ENCODE measurements at places on chromosomes 7 and 10.

- no peak for DNase-seq
Observed at GRCh38 chr10:4332764-4333458, 493.1 kb upstream of the AKR1E2 start.

DNA sequence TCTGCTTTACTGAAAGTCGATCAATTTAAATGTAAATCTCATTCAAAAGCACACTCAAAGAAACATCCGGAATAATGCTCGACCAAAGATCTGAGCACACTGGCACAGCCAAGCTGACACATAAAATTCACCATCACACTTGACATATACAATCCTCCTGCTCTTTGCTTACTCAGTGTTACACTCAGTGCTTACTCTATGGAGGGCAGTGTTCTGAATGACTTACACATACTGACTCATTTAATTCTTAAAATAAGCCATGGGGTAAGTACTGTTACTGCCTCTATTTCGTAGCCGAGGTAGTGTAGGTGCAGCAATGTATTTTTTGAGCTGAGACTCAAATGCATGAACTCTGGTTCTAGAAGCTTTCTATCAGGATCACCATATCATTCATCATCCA, 421.5 kb upstream of the LRRN3 start:
- no peak for DNase-seq

DNA sequence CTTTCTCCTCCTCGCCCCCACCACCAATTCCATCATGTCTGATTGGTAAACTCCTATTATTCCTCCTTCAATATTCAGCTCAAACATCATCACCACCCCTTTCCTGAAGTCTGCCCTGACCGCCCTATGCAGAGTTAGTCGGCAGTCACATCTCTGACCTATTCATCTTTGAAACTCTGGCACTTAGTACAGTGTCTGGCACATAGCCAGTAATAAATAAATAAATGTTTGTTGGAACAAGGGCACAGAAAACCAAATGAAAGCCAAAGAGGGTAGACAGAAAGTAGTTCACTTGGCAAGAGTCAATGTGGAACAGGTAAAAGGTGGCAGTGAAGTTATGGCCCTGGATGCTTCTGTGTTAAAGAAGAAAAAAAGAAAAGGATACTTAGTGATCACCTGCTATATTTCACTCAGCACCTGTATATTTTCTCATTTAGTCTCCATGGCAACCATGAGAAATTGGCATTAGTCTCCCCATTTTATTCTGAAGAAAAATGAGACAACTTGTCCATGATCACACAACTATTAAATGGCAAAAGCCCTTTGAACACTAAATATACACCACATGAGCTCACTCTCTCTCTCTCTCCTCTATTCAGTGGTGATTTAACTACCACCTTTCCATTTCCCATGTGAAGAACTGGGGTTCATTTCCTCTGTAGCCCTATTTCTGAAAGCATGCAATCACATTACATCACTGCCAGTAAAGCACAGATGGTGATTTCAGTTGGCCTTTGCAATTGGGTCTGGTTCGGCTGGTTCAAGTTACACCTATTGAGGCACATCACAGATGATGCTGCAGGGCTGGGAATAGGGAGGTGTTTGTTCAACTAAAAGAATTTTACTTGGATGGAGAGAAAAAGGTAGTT, 25.3 kb downstream of the CHCHD3 start:
- DNase-seq = no peak

- peak; percentile 21 for DNase-seq
Observed at GRCh38 chr7:103343758-103344452, 662 bp downstream of the DNAJC2 start.

GRCh38 chr10:78267598-78267997, 233.9 kb downstream of the RPS24 start:
- no peak for DNase-seq

GRCh38 chr10:78362406-78363022, 328.9 kb downstream of the RPS24 start:
- DNase-seq = peak; percentile 19

DNA sequence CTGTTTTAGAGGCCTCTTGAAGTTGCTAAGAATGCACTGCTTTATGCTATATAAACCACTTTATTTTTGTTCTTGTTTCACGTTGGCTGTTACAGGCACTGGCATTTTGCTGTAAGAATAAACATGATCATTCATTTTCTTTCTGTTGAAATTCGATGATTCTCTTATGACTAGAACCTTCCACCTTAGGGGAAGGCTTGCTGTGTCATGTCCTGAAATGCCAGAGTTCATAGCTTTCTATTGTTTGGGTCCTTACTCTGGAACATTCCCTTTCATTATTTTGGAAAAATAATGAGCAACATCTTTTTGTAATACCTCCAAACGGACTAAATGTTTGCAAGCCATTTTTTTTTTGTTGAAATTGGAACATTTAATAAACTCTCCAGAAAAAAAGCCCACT, 495.1 kb upstream of the POT1 start:
- no peak for DNase-seq

GRCh38 chr10:103083266-103083976, 109.7 kb downstream of the NT5C2 start:
- no peak for DNase-seq

DNA sequence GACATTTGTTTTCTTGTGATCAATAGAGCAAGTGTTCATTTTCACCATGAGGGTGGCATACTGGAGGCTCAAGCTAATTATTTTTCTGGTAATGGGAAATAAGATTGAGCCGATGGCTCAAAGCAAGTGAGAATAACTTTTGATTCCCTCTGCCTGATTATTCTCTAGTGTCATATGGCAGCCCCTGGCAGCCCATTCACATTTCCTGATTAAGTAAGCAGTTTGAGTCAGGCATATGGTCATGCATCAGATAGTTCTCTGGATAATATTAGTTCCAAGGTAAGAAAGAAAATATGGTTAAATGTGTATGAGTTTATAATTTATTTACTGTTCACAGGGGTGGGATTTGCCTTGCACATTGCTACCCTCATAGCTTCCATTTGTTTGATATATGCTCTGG, 109.2 kb downstream of the DYNC1I1 start:
- no peak for DNase-seq

DNA sequence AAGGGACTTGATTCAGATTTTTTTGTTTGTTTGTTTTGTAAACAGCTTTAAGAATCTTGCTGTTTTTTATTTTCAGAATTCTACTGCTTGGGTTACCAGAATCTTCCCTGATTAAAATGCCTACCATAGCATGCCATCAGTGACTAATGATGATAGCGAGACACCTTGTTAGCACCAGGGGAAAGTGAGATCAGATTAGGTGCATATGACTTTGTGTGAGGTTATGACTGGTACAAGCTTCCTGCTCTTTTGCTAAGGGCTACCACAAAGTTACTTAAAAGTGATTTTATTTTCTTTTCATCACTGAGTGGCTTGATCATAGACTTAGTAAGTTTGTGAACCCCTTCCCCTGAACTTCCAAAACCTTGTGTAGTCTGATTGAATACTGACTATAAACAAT, 93.5 kb downstream of the SND1 start:
- no peak for DNase-seq

DNA sequence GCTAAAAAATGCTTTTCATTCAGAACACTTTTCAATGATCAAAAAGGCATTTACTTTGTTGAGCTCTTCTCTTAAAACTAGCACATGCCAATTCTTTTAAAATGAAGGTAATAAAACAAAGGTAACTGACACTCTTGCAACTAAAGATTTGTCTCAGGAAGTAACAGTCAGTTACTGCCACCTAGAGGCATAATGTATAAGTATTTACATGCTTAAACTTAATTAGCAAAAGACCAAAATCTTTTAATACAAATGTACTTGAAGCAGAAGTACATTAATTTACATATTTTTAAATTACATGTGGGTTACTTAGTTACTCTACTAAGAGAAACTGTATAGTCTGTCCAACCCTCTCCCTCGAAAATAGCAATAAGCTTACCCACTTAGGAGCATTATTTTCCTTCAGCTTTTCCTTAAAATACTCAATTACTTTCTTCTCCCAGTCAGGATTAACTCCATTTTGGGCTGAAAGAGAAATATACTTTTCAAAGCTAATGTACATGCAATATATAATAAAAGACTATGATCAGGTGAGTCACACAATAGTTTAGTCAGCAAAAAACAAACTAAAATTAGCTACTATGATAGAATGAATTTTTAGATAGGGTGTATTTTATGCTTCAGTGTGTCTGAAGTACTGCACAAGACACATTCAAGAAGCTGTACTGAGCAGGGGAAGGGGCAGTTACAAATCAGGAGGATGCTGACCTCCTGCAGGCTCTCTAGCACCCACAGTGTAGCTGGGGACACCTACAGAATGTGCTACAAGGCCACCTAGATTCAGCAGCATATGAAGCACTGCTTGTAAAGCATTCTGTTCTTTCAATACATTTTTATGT, 13.0 kb downstream of the MCMBP start:
- no peak for DNase-seq

GRCh38 chr7:100071018-100071723, 10.4 kb downstream of the ZNF3 start:
- DNase-seq = no peak

DNA sequence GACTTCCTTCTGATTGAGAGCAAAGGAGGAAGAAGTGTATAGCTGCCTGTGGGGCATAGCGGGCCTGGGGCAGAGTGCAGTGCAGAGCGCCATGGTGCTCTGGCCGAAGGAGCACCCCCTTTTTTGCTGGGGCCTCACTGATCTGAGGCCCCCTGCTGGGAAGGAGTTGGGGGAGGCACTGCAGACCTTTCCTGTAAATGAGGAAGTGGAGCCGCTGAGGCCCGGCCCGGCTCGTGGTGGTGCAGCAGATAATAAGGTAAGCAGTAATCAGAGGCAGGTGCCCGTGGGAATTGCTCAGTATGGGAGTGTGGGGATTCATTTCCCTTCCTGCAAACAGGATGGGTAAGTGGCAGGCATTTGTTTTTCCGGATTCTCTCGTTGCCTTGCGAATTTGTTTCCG, 373.7 kb upstream of the MKI67 start:
- no peak for DNase-seq

DNA sequence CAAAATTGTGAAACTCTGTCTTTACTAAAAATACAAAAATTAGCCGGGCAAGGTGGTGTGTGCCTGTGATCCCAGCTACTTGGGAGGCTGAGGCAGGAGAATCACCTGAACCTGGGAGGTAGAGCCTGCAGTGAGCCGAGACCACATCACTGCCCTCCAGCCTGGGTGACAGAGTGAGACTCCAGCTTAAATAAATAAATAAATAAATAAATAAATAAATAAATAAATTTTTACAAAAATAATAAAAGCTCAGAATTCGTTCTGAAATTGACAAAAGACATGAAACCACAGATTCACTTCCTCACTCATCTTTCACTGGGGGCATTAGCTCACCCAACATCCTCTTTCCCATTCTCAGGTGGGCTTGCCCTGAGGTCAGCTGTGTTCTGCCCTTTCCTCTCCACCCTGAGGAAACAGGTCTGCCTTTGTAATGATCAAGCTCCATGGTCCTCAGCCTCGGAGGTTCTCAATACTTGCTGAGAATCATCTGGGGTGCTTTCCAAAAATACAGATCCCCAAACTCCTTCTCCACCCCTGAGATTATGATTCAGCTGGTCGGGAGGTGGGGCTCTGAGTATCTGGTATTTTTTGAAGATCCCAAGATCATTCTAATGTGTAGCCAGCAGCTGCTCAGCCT, 29.2 kb upstream of the APBB1IP start:
- no peak for DNase-seq

DNA sequence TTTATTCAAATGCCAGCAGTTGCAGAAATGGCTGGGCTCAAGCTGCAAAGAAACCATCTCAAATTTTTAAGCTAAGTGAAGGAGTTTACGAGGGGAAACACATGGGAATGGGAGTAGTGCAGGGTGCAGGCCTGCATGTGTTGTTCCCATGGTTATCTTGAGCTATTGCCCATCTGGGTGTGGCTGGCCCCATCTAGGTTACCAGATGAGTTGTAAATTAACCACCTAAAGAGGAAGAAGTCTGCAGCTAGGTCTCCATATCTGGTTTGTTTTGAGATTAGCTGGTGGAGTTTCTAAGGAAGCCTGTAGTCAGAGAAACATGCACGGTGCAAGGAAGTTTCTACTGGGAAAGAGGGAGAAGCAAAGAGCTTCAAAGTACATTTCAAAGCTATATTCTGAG, 23.3 kb upstream of the STEAP2 start:
- no peak for DNase-seq

GRCh38 chr7:84970670-84971069, 216.2 kb downstream of the SEMA3D start:
- no peak for DNase-seq

DNA sequence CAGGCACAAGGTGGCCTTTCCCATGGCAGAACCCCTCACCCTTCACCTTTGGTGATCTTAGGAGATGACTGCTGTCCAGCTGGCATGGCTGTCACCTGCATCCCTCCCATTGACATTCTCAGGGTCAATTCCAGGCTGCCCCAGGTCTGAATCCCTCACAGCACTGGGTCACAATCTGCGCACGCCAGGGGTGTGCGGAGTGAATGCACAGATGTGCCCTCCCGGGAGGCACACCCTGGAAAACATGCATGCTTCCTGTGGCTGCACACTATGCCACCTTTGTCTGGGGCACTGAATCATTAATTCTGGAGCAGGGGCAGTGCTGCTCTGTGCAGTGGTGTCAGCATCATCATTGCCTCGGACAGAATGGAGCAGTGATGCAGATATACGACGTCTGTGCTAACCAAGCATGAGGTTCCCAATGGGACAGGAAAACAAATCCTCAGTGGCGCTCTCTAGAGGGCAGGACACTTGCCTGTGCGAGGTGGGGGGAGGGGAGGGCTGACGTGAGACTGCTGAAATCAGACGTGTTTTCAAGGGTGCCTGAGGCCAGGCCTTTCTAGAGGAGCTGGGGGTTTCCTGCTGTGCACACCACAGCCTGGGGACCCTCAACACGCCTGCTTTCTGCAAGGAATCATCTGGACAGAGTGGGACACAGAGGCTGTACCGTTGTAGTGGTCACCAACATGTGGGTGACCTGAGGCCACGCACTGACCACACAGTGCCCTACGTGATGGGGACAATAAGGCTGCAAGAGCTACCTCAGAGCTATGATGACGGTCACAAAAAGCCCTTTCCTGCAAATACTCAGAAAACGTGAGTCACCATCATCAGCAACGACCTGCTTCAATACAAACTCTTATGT, 77.9 kb downstream of the HIPK2 start:
- no peak for DNase-seq

DNA sequence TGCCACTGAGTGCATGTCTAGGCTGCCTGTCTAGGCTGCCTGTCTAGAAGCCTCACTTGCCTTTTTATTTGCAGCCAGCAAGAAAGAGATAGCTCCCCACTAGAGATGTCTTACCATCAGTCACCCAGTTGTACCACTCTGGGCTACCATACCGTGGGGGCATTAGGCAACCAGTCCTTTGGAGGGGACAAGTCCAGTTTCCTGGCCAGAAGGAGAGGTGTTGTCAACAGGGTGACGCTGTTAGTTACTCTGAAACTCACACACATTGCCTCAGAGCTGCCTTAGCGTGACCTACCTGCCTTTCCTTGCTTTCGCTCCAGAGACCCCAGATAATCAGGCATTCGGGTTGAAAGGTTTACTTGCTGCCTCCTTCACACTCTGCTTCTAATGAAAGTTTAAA, 155.4 kb downstream of the CELF2 start:
- DNase-seq = no peak

DNA sequence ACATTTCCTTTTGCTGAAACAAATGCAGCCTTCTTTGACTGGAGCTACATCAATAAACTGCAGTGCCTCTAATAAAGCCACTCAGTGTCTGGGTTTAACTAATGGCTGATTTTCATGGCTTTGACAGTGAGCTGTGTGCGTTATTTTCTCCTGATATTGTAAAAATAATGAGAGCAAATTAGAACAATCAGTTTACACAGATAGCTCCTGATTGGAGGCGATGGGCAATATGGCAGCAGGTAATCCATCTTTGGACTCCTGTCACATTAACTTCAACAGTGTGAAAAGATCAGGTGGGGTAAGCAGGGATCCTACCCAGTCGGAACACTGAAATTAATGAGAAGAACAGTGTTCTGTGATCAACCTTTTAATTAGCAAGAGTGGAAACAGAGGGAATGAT, 100.7 kb downstream of the POLL start:
- no peak for DNase-seq

Measured in CD4-positive, alpha-beta T cell (primary cell).